ENCODE measurements at places on chromosomes 11 and 22.

DNA sequence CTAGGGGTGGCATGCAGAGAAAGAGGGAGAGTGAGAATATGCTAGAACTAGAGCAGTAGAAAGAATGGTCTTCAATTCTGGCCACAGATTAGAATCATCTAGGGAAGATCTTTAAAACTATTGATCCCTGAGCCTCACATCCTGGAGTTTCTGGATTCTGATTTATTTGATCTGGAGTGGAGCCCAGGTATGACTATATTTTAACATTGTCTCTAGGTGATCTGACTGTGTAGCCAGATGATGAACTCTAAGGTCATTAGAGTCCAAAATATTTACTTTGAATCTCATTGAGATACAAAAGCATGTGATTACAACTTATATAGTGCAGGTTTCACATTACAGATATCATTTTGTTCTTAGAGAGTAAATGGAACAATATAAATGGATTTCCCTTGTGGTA lies 79.7 kb downstream of the FDX1 start:
- DNase-seq: no peak

- DNase-seq: no peak
These were observed 53.1 kb downstream of the GALNT18 start for GRCh38 chr11:11568651-11569229.

DNA sequence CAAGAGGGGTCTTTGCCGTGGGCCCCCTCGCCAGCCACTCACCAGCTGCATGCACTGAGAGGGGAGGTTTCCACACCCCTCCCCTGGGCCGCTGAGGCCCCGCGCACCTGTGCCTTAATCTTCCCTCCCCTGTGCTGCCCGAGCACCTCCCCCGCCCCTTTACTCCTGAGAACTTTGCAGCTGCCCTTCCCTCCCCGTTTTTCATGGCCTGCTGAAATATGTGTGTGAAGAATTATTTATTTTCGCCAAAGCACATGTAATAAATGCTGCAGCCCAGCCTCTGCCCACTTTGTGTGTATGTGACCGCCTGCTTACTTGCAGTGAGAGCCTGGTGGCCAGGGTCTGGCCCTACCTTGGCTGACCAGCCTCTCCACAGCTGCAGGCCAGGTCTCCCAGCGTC lies 2.8 kb upstream of the CRACR2B start:
- DNase-seq: no peak

DNA sequence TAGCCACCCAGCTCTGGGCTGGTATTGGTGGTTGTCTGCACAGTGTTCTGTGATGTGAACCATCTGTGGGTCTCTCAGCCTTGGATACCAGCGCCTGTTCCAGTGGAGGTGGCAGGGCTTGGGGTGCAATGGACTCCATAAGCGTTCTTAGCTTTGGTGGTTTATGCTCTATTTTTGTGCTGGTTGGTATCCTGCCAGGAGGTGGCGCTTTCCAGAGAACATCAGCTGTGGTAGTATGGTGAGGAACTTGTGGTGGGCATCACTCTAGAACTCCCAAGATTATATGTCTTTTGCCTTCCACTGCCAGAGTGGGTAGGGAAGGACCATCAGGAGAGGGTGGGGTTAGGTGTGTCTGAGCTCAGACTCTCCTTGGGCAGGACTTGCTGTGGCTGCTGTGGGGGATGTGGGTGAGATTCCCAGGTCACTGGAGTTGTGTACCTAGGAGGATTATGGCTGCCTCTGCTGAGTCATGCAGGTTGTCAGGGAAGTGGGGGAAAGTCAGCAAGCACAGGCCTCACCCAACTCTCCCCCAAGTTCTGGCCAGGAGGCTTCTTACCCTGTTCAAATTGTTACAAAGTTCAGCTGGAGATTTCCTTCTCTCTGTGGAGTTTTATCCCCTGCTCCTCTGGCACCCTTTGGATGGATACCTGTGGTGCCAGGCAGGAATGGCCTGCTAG lies 47.2 kb downstream of the MRGPRX2 start:
- no peak for DNase-seq

GRCh38 chr11:109229682-109230081 lies 192.3 kb upstream of the C11orf87 start:
- DNase-seq: no peak

DNA sequence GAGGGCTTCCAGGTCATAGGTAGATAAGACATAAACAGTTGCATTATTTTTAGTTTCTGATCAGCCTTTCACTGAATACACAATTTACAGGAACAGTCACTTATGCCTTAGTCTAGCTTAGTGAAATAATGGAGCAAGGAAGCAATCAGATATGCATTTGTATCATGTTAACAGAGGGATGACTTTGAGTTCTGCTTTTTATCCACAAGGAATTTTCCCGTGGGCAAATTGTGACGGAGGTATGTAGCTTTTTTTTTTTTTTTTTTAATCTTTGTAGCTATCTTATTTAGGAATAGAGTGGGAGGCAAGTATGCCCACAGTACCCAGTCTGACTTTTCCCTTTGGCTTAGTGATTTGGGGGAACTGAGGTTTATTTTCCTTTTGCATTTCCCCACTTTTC lies 3.4 kb upstream of the NLRP10 start:
- no peak for DNase-seq

DNA sequence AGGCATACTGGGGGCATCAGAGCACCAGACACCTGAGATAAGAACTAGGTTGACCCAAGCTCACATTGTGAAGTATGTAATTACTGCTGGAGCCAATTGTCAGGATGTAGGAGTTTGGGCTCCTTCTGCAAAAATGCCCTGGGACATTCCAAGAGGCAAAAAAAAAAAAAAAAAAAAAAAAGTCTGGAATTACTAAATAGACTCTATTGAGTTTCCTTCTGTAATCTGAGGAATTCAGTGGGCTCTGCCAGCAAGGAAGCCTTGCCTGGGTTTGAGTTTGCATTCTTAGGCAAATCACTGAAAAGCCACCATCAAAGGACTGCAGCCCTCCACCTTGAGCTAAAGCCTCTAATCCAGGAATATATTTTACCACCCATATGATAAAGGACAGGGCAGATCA lies 8.0 kb upstream of the CAVIN3 start:
- no peak for DNase-seq

DNA sequence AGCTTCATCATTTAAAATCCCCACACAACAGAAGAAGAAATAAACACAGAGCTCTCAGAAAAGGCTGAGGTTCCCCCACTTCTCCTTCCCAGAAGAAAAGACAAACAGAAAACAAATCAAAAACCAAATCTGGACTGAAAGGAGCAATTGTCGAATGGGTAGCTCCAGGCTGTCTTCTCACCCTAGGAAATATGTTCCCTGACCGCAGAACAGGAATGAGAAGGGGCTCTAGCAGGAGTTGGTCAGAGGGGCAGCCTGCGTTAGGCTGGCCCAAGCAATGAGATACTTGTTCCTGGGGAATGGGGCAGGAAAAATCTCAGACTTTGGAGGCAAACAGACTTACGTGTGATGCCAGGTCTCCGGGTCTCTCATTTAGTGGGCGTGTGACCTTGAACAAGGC lies 562.6 kb upstream of the CADM1 start:
- DNase-seq: no peak

DNA sequence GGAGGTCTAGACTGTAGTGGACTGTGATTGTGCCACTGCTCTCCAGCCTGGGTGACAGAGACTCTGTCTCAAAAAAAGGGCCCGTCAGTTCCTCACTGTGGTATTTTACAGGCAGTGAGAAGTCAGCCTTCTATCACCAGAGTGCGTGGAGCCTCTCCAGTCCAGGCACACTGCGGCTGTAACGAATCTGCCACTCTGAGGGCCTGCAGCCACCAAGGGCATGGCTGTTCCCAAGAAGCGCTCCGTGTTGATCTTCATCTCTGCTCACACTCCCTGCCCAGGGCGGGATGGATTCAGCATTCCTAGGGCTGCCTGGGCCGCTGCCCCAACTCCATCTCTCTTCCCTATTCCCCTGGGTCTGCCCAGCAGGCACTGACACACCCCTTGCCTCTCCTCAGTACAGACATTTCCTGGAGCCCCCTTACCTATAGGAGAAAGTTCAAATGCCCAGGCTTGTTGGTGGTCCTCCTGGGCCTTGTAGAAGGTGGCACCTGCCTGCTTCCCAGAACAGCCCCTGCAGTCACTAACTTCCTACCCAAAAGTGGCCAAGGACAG lies 148.4 kb downstream of the CACNA1I start:
- DNase-seq: no peak

DNA sequence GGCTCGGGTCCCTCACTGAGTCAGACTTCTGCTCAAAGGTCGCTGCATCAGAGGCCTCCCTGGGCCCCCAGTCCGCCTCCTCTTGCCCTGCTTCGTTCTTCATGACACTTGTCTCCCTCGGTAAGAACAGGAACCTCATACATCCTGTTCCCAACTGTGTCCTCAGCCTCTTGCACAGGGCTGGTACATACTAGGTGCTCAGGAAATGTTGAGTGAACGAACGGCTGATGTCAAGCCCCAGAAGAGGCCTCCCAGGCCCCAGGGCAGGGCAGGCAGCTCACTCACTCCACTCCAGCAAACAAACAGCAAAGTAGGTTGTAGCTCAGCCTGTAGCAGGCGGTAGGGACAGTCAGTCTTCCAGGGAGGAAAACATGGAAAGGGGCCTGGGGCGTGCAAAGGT lies 17.2 kb downstream of the SYNGR1 start:
- DNase-seq: no peak

GRCh38 chr11:4865855-4866254 lies 15.8 kb upstream of the OR51T1 start:
- DNase-seq: no peak

GRCh38 chr11:125948278-125949051 lies 2.6 kb downstream of the VSIG10L2 start:
- no peak for DNase-seq

DNA sequence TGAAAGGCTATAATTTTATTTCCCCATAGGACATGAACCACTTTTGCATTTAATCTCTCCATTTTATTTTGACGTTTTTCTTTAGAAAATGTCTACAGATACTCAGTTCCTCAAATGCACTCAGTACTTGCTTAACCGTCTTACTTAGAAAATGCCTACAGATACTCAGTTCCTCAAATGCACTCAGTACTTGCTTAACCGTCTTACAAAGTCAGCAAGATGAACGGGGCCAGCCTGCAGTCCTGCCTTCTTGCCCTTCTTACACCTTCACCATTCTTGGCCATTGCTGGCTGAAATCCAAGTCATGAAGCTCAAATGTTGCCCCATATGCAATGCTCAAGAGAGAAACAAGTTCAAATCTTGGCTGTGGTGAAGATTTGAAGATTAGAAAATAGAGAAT lies 34.1 kb downstream of the CSNK2A3 start:
- DNase-seq: no peak

- no peak for DNase-seq
These were observed 30.6 kb downstream of the ADAMTS8 start for GRCh38 chr11:130397780-130398179.

DNA sequence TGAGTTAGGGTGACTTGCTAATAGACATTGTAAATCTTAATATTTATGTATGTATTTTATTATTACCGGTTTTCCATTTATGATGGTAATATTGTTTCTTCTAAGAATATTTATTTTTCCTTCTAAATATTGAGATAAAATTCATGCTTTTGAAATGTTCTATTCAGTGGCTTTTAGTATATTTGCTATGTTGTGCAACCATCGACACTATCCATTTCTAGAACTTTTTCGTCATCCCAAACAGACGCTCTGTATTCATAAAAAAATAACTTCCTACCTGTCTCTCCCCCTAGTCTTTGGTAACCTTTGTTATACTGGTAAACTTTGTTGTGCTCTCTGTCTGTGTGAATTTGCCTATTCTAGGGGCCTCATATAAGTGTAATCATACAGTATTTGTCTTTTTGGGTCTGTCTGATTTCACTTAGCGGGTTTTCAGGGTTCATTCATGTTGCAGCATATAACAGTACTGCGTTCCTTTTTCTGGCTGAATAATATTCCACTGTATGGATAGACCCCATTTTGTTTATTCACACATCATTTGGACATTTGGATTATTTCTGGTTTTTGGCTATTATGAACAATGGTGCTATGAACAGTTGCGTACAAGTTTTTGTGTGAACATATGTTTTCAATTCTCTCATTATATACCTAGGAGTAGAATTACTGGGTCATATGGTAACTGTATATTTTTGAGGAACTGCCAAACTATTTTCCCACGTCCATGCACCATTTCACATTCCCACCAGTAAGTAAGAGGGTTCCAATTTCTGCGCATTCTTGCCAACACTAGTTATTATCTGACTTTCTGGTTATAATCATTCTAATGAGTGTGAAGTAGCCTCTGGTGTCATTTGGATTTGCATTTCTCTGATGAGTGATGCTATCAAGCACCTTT lies 15.9 kb downstream of the NEAT1 start:
- DNase-seq: no peak

GRCh38 chr11:13763341-13763740 lies 94.9 kb downstream of the FAR1 start:
- DNase-seq: no peak

DNA sequence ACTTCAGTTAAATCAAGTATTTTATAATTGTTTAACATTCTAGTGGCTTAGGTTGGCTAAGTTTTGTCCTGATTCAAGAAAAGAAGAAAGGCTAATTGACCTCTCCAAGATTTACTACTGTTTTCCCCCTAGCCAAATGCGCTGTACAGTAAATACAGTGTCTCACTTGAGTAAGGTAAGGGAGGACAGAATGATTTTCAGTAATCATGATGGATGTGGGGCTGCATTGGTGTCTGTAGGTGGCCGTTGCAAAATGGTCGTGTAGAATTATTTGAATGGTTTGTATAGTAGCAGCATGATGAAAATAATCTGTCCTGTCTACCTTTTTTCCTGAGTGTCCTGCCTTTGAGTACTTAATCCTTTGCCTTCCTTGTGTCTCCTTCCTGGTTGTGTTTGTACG lies 4.6 kb downstream of the CECR2 start:
- DNase-seq: no peak

DNA sequence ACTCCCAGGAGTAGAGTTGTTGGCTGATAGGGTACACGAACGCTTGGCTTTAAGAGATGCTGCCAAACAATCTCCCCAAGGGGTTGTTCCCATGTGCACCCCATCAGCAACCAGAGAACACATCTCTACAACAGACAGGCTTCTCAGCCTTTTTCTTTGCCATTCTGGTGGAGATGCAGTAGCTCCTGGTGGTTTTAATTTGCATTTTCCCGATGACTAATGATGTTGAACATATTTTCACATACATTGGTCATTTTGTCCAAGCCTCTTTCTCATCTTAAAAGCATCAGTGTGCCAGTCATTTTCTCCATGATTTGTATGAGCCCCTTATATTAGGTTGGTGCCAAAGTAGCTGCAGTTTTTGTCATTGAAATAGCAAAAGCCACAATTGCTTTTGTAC lies 21.8 kb downstream of the DHCR7 start:
- DNase-seq: no peak

GRCh38 chr11:74786574-74786973 lies 37.9 kb downstream of the RNF169 start:
- no peak for DNase-seq

DNA sequence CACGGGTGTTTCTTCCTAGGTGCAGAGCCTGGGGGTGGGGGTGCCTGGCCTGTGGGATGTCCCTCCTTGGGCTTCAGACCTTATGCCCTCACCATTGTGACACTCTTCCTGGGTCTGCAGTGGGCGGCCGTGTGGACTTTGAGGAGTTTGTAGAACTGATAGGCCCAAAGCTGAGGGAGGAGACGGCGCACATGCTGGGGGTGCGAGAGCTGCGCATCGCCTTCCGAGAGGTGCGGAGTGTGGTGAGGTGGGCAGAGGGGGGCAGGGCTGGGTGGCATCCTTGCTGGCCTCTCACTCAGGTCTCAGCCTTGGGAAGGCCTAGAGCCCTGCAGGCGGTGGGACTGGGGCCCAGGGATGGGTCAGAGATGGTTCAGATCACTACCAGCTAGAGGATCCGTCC lies 2.3 kb downstream of the CABP4 start:
- DNase-seq: no peak
